Ascending aorta (tissue), 2 donors: ENCODE measurements at places on chromosomes 2 and 18.

- no peak for DNase-seq
Measured at GRCh38 chr2:12043131-12043530, 296.7 kb downstream of the LPIN1 start.

DNA sequence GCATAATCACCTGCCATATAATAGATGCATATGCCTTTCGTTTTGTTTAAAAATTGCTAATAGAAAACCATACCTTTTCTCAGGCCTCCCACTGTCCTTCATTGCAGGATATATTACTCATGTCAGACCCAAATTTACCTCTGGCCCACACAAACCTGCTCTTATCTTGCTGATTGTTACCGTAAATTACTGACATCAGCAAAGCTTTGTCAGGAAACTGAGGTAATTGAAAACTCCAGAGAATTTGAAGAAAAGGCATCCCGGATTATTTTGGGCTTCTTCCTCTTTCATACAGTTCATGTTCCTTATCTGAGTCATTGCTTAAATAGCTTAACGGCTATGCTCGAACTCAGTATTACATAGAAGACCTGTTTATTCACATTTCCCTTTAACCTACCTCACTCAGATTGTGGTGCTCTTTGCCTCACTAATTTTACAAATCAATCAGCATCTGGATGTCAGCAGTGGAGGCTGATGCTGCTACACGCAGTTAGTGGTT is 145.7 kb downstream of the ZEB2 start:
- no peak for DNase-seq

DNA sequence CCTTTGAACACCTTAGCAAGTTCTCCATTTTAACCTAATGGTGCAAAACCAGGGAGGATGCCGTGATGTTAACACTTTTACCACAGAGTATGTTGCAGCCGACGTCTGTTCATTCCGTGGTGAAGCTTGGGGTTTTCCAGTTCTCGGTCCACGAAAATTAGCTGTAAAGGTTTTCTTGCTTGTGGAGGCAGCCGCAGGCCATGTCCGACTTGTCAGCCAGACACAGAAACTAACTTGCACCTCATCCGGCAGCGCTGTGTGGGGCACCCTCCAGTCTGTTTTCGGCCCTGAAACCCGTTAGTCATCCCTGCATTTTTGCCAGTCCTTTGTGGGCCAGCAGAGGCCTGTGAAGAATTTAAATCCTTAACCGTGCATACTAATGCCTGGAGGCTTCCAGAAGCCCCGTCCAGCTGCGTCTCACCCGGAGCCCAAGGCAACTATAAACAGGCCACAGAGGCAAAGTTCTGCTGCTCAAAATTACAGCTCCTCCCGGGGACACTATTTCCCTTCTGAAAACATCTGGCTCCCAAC is 70.6 kb downstream of the SH3YL1 start:
- DNase-seq = no peak

DNA sequence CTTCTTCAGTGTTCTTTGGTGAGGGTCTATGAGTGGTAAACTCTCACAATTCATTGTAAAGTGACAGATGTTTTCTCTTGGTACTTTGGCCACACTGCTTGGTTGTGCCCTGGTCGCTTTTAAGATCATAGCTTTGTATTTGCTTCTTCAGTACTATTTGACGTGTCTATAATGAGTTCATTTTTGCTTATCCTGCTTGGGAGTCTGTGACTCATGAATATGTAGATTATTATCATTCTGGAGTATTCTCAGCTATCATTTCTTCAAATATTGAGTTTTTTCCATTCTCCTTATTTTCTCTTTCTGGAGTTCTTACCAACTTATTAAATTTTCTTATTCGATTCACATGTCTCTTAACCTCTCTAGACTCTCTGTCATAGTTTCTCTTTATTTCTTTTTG is 73.0 kb upstream of the HS6ST1 start:
- no peak for DNase-seq

- DNase-seq = no peak
Measured at GRCh38 chr2:172921532-172922236, 154.0 kb upstream of the MAP3K20 start.

DNA sequence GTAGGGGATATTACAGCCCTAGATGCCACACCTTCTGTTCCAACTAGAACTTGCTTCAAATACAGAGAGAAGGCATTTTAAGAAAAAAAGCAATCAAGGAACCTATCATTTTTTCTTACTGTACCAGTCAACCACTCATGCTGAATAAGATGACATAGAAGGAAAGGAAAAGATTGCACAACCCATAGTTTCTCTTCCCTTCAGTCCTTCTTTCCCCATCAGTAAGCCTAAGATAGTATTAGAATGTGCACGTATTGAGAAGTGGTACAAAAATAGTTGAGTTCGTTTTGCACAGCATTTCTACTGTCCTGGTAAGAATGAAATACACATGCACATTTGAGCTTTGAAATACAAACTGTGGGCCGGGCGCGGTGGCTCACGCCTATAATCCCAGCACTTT is 27.0 kb upstream of the HK2 start:
- DNase-seq = no peak
